Omental fat pad (tissue), 4 donors: ENCODE measurements at places on chromosomes 13 and 19. TPM values are rescaled to one million over a fixed set of nuclear protein-coding genes. Genes with fewer than 3 reads are reported as not detected.

MBNL2 gene
- total RNA-seq = 132 TPM

IQCN gene
- 15.9 TPM for total RNA-seq

IRGC gene
- not detected for total RNA-seq

FAM83E gene
- total RNA-seq = 1.3 TPM

ZNF835 gene
- 6.5 TPM for total RNA-seq

SWSAP1 gene
- total RNA-seq = 3.8 TPM

ALG5 gene
- total RNA-seq = 31.9 TPM
